ENCODE measurements at places on chromosomes 3 and 15.

DNA sequence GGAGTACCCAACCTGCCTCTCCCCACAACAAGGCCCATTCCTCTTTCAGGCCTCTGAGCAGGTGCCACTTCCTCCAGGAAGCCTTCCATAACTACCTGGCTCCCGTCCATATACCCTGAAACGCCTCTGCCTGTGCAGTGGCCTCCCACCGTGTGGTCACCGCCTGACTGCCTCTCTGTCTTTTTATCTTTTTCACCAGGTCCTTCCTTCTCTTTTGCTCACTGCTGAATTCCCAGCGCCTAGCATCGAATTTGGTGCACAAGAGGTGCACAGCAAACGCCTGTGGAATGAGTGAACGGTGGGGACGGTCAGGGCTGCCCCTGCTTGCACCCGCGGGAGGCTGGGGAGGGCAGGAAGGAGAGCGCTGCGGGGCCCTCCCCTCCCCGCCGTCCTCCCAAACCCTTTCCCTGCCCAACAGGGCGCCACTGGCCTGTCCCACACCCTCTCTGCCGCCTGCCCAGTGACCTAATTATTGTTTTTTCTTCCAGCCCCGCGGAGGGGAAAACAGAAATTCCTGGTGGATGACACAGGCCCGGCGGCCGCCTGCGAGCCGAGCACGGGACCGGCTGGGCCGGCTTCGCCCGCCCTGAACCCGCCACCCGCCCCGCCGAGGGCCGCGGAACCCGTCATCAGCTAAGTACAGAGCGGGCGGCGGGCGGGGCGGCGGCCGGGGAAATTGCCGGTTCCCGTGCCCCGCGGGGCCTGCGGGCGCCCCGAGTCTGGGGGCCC, 140.1 kb downstream of the SMAD6 start:
- peak; percentile 59 for DNase-seq

DNA sequence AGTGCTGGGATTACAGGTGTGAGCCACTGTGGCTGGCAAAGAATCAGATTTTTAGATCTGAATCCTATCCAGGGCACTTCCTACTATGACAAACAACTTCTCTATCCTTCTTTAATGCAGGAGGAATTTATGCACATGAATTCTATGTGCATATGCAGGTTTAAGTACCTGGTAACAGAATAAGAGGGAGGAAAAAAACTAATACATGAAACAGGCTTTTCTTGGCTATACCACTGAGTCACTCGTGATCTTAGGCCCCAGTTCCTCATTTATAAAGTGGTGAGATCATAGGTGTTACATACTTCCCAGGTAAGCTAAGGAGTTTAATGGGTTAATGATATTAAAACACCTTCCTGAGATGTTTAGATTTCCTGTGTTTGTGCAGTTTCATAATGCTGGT, 108.2 kb downstream of the TP63 start:
- no peak for DNase-seq

- DNase-seq: no peak
These were observed 3.1 kb downstream of the LRCH3 start for GRCh38 chr3:197794115-197794514.

DNA sequence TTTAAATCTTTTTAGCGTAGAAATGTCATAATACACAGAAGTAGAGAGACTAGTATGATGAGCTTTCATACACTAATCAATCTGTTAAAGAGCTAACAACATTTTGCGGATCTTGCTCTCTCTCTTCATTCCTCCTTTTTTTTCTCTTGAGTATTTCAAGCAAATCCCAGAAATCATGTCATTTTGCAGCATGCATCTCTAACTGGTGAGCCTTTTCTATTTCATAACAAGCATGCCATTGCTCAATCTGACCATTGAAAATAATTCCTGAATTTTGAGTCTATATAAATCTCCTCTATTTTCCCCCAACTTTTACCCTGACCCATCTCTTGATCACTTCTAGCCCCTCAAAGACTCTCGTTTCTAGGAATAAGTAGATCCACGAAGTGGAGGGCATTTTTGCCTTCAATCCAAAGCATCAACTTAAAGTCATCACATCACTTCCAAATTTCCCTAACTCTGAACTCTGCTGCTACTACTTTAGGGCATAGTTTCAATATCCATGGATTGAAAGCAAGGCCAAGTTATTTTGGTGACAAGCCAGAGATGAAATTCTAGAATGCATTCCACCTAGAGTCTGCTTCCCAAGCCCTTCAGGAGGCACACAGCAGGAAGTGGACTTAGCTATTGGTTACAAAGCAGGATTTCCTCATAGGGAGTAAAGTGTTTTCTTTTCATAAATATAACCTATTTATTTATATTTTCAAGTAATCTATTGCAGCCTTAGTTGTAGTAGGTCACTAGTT, 253.5 kb upstream of the ZPLD1 start:
- no peak for DNase-seq

DNA sequence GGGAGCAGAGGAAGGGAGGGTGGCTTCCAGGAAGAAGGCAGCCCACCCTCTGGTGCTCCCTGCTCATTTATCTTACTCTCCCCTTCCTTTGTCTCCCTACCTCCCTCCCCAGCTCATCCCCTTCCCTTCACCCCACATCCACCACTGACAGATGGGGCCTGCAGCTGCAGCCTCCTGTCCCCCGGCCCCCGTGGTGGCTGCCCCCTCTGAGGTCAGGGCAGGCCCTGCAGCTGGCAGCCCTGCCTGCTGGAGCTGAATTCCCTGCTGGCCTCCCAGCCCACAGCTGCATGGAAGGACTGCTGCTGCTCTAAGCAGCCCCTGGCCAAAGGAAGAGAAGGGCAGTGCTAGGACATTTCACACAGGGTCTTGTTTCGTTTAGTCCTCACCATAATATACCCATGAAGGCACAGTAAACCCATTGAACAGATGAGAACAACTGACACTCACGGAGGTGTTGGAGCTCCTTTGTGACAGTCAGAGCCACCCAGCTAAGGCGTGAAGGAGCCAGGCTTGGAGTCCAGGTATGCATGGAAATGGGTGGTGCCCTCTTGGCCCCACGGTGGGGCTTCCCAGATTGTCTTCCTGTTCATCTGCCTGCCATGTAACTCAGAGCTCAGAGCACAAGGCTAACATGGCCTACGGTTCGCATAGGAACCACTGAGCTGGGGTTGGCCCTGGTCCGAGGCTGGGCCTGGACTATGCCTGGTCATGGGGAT, 121.7 kb upstream of the PRR20G start:
- no peak for DNase-seq

DNA sequence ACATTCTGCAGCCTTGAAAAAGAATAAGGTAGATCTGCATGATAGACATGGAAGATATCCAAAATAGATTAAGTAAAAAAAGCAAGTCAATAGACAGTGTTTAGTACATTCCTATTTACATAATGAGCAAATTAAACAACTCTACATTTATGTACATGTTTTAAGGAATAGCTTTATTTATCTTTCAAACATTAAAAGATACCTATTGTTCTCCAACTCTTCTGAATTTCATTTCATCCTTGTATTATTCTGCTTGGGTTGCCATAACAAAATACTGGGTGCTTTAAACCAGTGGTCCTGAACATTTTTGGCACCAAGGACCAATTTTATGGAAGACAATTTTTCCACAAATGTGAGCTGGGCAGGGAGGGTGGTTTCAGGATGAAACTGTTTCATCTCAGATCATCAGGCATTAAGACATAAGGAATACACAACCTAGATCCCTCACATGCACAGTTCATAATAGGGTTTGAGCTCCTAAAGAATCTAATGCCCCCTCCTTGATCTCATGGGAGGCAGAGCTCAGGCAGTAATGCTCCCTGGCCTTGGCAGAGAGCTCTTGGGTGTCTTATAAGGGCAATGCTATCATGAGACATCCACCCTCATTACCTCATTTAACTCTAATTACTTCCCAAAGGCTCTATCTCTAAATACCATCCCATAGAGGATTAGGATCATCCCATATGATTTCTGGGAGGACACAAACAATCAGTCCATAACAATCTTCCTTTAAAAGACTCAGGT, 6.8 kb upstream of the KATNBL1 start:
- DNase-seq: no peak

GRCh38 chr3:46091741-46092701, 64.7 kb upstream of the XCR1 start:
- DNase-seq: no peak

DNA sequence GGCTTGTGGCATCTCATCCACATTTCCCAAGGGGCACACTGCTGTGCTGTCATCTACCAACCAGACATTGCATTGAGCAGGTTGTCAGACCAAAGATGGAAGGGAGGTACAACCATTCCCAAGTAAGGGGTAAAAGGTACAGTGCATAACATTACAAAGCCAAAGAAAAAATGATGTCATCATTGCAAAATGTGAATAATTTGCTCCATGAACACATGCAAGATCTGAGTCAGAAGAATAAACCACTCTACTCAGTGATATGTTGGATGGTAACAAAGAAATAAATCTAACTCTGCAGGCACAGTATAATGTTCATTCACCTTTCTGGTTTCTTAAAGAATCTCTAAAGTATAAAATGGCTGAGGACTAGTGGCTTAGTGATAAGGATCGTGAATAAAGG, 202.7 kb downstream of the MAGI1 start:
- DNase-seq: no peak

GRCh38 chr3:181847276-181847675, 135.6 kb downstream of the SOX2 start:
- DNase-seq: no peak

DNA sequence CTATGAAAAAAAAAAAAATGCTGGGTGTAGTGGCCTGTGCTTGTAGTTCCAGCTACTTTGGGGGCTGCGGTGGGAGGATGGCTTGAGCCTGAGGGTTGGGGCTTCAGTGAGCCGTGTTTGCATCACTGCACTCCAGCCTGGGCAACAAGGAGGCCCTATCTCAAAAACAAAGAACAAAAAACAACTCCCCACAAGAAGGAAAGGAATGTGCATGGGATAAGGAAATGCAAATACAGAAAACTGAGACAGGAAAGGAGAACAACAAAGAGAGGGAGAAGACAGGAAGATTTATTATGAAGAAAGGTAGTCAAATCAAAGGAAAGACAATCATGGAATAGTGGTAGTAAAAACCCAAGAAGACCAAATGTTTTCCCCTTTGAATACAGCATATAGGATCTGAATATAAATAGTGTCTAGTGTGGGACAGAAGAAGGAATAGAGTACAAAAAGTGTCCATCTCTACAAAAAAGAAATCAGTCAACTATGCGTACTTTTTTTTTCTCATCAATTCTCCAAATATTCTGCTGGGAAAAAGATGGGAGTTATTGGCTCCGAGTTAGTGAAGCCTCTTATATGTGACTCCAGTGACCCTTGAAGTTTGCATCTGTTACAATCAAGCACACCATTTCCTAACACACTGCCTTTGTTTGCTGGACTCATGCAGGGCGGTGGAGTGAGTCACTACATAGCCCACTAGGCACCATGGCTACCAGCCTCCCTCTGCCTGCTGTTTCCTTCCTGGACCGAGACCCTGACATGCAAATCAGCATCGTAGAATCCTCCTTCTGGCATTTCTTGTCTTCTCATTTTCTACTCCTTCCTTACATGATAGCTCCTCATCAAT, 101.2 kb upstream of the PTX3 start:
- no peak for DNase-seq

GRCh38 chr15:69979783-69980182, 117.9 kb downstream of the TLE3 start:
- no peak for DNase-seq

- no peak for DNase-seq
These were observed 254.4 kb upstream of the ARRDC4 start for GRCh38 chr15:97706059-97706458.
